ENCODE measurements at places on chromosomes 12 and 14. TPM values are rescaled to one million over a fixed set of nuclear protein-coding genes. Genes with fewer than 3 reads are reported as not detected.

Gene PPFIBP1
- 53.4 TPM for total RNA-seq

Gene KRT83
- not detected for total RNA-seq

Gene VPS29
- 138 TPM for total RNA-seq

Gene SPX
- total RNA-seq = 0.95 TPM

Gene PRH2
- total RNA-seq = not detected

Gene REM2
- total RNA-seq = 0.51 TPM

Gene KRT6C
- not detected for total RNA-seq

Gene KRT75
- total RNA-seq = not detected

Gene ZNF10
- 9.2 TPM for total RNA-seq

Gene KRT77
- total RNA-seq = not detected

Gene RPS6KA5
- 49.6 TPM for total RNA-seq

Gene GLIPR1L2
- total RNA-seq = not detected

Gene SLC6A13
- total RNA-seq = 0.95 TPM

Gene MYL6
- total RNA-seq = 1,662 TPM

Gene KLRK1
- 0.12 TPM for total RNA-seq

Gene FAM161B
- total RNA-seq = 1.4 TPM

Gene PCED1B
- 55.1 TPM for total RNA-seq
